ENCODE measurements at places on chromosomes 16 and 17.
A peak's percentile ranks its signal among the peaks of the same experiment; 100 is the strongest.

- DNase-seq: no peak
Measured at GRCh38 chr17:40540448-40540847, 24.8 kb downstream of the CCR7 start.

GRCh38 chr17:38879878-38880665 is 10.2 kb downstream of the LASP1 start:
- no peak for DNase-seq

GRCh38 chr17:57355090-57355859 is 99.0 kb downstream of the MSI2 start:
- no peak for DNase-seq

DNA sequence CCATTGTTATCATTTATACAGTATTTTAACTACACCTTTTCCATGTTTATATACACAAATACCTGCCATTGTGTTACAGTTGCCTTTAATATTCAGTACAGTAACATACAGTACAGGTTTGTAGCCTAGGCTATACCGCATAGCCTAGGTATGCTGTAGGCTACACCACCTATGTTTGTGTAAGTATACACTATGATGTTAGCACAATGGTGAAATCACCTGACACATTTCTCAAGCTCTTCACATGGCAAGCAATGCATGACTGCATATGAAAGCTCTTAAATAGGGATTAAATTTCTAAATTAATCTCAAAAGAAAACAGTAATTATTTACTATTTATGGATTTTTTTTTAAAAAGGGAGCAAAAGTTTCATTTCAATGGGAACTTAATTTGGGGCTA is 12.0 kb downstream of the LRRC37B start:
- DNase-seq: no peak

- DNase-seq: no peak
Measured at GRCh38 chr17:10368561-10368960, 4.2 kb downstream of the MYH13 start.

- DNase-seq: no peak
Measured at GRCh38 chr17:65287040-65287439, 149.9 kb downstream of the RGS9 start.

GRCh38 chr17:14582996-14583395 is 282.1 kb downstream of the HS3ST3B1 start:
- DNase-seq: no peak

GRCh38 chr16:63080746-63081145 is 1044.5 kb upstream of the CDH8 start:
- no peak for DNase-seq

DNA sequence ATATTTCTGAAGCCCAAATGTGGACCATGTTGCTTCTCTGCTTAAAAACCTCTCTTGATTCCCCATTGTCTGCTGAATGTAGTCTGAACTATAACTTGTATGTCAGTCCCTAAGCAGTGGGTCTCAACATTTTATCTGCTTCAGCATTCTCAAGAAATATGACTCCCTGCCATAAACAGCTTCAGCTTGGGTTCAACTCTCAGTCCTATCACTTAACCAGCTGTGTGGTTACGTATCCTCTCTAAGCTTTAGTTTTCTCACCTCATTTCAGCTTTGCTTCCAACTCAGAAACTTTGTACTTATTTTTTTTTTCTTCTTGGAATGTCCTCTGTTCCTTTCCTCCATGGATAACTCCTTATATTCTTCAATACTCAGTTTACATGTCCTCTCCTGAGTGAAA is 4.6 kb upstream of the DDX52 start:
- no peak for DNase-seq

DNA sequence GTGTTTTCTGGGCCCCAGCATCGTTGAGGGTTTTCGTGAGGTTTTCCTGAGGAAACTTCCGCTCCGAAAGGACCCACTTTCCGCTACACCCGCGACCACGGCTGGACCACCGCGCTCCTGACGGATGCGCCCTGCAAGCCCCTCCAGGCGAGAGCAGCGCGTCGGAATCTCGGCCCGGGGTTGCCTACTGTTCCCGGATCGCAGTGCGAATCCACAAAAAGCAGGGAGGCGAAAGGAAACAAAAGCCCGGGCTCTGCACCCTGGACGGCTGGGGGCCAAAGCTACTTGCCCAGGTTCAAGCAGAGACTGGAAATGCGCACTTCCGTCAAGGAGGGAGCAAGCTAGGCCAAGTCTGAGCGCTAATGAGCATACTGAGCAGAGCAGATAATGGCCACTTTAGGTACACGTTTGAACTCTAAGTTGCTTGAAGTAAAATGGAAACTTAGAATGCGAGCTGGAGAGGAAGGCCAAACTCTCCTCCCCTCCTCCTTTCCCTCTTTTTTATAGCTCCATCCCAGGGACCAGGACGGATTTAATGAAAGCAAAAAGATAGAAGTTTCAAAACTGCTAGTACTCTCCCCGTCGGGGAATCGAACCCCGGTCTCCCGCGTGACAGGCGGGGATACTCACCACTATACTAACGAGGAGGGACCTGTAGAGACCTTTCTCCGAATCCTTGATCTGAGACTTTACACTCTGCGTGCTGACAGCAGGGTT is 11.4 kb upstream of the AURKB start:
- DNase-seq: peak; percentile 87

DNA sequence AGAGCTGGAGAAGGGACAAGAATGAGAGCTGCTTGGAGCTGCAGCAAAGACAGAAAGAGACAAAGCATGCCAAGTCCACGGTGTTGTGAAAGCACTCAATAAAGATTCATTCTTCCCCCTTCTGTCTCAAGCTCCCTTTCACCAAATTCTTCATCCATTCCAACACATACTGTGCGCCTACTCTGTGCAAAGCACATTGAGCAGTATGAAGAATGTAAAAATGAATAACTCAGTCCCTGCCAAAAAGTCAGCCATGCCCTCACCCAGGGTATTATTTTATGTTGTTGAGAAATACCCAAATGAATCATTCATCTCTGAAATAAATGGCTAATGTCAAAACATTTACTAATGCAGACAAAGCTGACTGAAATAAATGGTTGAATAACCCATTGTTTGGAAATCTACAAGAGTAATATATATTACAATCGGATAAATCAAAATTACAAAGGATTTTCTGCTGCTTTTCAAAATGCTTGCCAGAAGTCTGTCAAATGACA is 282.9 kb upstream of the IRX5 start:
- no peak for DNase-seq

GRCh38 chr17:27644586-27644985 is 13.6 kb downstream of the LGALS9 start:
- no peak for DNase-seq

GRCh38 chr16:81661082-81661481 is 118.0 kb upstream of the PLCG2 start:
- DNase-seq: no peak

GRCh38 chr16:83713597-83713996 is 94.2 kb upstream of the HSBP1 start:
- no peak for DNase-seq

DNA sequence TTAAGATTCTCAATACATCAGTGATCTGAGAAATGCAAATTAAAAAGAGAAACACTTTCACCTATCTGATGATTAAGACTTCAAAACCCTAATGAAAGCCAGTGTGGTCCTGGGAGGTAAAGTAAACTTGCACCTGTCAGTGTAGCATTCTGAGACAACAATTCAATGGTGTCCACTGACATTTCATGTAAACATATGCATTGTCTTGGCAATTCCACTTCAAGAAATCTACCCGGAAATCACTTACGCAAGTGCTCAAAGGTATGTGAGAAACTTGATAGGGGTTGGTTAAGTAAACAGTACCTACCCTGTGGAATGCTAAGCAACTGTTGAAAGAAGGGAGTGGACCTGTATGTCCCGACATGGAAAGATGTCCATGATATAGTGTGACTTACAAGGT is 2.1 kb downstream of the ST6GALNAC1 start:
- no peak for DNase-seq

GRCh38 chr17:40130352-40131042 is 8.7 kb downstream of the MSL1 start:
- no peak for DNase-seq

GRCh38 chr17:77140878-77141767 is at the start of gene SEC14L1:
SEC14L1 (plus strand) TSS chr17:77140969; CDS start chr17:77143597, 2,628 bp downstream.
- peak; percentile 43 for DNase-seq

GRCh38 chr16:31134091-31134571 is 1.4 kb downstream of the PRSS8 start:
- DNase-seq: no peak

DNA sequence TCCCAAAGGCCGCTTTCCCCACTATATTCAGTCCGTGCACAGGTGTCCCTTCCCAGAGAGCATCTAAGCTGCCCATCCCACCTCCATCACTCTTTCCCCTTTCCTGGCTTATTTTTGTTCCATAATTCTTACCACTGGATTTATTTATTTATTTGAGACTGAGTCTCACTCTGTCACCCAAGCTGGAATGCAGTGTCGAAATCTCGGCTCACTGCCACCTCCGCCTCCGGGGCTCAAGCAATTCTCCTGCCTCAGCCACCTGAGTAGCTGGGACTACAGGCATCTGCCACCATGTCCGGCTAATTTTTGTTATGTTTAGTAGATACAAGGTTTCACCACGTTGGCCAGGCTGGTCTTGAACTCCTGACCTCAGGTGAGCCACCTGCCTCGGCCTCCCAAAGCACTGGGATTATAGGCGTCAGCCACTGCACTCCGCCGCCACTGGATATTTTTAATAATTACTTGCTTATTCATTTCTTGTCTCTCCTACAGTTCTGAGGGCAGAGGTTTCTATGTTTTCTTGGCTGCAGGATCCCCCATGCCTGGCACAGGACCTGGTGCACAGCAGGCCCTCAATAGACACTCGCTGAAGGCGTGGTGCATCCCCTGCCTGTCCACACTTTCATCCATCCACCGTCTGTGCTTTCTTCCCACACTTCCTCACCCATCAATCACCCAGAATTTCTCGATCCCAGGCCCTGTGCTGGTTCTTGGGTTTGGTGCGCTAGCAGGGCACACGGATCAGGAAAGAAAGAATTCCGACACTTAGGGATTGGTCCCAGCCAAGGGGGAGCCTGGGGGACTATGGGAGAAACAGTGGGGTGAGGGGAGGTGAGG is 9.9 kb upstream of the ADGRG1 start:
- DNase-seq: no peak

- DNase-seq: no peak
Measured at GRCh38 chr17:54013072-54013471, 190.3 kb downstream of the KIF2B start.

- no peak for DNase-seq
Measured at GRCh38 chr17:77740481-77740880, 218.0 kb upstream of the TNRC6C start.
